Right lobe of liver (tissue), 6 donors: ENCODE measurements at places on chromosomes 3 and 15. TPM values are rescaled to one million over a fixed set of nuclear protein-coding genes. Genes with fewer than 3 reads are reported as not detected.

Gene CPN2
- total RNA-seq, result 195 TPM

DNA sequence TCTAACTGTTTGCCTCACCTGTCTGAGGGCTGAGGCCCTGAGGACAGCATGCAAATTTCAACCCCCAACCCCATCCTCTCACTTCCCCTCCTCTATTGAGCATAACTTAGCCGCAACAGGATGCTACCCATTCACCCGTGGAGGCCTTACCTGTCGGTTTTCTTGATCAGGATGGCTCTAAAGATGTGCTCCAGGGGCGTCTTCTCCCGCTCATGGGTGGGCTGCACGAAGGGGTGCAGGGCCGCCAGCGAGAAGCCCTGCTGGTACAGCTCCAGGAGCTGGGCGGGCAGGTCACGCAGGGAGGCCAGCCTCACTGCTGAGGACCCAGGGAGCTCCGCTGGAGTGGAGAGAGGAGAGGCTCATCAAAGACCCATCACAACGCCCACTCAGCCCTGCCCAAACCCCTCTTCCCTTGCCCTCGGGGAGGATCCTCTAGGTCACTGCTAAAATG is 79.8 kb downstream of the RFTN1 start:
- no peak for DNase-seq
- no peaks in the 10 kb centered on the region for H3K4me1 ChIP-seq
- H3K27ac ChIP-seq, result no peak overlapping the region
- no peaks in the 10 kb centered on the region for H3K36me3 ChIP-seq

- H3K27ac ChIP-seq, result no peak overlapping the region
- H3K4me3 ChIP-seq, result no peak overlapping the region
- H3K27me3 ChIP-seq, result no peaks in the 10 kb centered on the region
- no peak for DNase-seq
Measured at GRCh38 chr3:118497274-118497673, 537.4 kb downstream of the IGSF11 start.

DNA sequence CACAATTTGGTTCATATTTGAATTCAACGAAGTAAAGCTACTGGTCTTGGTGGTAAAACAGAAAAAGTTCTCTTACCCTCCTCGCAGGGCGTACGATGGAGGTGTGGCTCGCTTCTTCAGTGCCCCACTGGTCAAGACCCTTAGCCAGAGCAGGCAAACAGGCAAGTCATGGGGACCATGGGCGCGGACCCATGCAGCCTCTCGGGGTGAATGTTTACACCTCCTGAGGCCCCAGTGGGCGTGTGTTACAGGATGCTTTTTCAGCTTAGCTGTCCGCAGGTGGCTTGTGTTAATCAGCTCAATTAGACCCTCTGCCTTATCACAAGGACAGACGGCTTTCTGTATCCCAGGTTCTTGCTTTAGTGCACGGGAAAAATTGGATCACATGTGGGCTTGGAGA is 991.8 kb downstream of the GBE1 start:
- no peak for DNase-seq
- H3K36me3 ChIP-seq, result no peaks in the 10 kb centered on the region
- no peaks in the 10 kb centered on the region for H3K4me1 ChIP-seq
- no peaks in the 10 kb centered on the region for H3K27me3 ChIP-seq

GRCh38 chr3:100737334-100737733 is 28.0 kb downstream of the TFG start:
- no peak overlapping the region for H3K4me3 ChIP-seq
- H3K27ac ChIP-seq, result no peak overlapping the region
- peaks cover 42% of the 10 kb centered on the region for H3K36me3 ChIP-seq
